Heart right ventricle (tissue), 16 donors: ENCODE measurements at places on chromosomes 2 and 18.

GRCh38 chr2:196213252-196213980 is 42.0 kb upstream of the STK17B start:
- DNase-seq: no peak

DNA sequence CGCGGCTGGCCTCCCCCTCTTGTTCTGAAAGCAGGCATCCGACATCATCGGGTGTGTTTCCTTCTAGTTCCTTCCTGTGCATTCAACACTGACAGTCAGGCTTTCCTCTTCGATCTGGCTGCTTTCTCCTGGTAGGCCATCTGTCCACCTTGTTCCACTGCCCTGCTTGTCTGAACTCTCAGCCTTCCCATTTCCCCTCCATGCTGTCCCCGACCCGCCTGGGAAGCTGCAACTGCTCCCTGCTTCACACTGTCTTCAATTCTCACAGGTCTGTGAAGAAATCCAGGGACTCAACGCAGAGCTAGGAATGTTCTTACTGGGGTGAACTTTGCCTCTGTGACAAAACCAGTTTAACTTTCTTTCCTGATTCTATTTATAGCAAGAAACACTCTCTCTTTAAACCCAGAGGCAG is 43.0 kb downstream of the KIF3C start:
- DNase-seq: no peak

- no peak for DNase-seq
Observed at GRCh38 chr2:39942950-39943349, 163.9 kb upstream of the THUMPD2 start.

DNA sequence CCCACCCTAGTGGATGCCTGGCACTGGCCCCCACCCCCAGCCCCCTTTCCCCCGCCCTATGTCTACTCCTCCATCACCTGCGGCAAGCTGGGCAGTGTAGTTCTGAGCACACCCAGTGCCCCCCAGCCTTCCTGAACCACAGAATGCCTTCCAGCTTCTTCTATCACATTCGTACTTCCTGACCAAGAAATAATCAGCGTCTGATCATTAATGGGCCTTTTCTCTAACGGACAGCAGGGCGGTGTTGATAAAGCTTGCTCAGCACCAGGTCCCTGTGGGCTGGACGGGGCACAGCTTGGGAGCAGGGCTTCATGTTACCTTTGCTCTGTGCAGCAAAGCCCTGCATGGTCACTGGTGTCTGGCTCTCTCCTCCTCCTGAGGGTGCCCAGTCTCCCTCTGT is 15.4 kb downstream of the UXS1 start:
- DNase-seq: no peak

DNA sequence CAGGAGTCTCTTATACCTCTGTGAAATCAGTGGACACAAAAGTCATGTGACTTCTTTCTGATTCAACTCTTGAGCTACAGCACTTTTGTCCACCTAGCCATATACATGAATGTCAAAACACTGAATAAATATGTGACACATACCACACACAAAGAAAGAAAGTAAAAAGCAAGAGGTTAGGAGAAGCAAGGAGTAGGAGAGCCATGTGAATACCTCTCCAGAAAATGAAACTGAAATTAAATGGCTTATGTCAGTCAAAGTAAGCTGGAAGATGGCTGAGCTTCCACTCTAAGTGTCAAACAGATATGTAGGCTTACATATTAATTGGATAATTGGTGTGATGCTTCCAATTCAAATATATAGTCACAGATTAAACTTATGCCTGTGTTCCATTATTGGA is 1050.5 kb downstream of the BCL11A start:
- DNase-seq: no peak

- DNase-seq: no peak
Observed at GRCh38 chr2:168683996-168684395, 118.4 kb upstream of the NOSTRIN start.

- DNase-seq: no peak
Observed at GRCh38 chr2:20930928-20931327, 108.0 kb upstream of the LDAH start.

DNA sequence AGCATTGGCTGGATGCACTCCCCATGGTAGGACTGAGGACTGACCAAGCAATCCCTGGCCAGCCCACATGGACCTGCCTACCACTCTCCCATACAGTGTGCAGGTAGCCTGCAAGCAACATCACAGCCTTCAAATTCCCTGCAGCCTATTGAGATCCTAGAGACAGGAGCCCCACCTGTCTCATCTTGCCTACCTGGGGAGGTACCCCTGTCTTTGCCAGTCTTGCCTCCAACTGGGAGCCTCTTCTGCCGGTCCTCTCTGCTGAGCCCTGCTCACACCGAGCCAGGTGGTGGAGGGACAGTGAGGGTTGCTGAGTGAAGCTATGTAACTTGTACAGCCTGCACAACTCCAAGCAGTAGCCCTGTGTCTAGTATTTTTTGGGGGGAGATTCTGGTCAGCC is 29.9 kb downstream of the TTC32 start:
- no peak for DNase-seq

DNA sequence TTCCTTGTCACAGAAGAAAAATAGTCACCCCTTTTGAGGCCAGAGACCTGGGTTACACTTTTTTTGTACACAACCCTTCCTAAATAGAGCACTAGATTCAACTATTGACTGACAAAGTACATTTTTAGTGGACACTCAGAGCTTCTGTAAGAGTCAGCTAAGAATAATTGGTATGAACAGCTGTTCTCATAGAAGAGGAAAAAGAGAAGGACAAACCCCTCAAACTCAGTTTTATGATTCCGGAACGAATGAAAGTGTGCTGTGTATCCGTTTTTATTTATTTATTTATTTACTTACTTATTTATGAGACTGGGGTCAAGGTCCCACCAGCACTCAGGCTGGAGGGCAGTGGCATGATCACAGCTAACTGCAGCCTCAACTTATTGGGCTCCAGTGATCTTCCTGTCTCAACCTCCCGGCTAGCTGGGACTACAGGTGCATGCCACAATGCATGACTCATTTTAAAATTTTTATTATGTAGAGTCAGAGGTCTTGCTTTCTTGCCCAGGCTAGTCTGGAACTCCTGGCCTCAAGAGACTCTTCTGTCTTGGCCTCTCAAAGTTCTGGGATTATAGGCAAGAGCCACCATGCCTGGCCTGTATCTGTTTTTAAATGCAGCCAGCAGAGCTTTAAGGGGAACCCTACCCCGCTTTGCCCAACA is 36.0 kb upstream of the FZD5 start:
- DNase-seq: no peak

GRCh38 chr18:31039426-31039825 is 3.1 kb downstream of the DSC3 start:
- no peak for DNase-seq

DNA sequence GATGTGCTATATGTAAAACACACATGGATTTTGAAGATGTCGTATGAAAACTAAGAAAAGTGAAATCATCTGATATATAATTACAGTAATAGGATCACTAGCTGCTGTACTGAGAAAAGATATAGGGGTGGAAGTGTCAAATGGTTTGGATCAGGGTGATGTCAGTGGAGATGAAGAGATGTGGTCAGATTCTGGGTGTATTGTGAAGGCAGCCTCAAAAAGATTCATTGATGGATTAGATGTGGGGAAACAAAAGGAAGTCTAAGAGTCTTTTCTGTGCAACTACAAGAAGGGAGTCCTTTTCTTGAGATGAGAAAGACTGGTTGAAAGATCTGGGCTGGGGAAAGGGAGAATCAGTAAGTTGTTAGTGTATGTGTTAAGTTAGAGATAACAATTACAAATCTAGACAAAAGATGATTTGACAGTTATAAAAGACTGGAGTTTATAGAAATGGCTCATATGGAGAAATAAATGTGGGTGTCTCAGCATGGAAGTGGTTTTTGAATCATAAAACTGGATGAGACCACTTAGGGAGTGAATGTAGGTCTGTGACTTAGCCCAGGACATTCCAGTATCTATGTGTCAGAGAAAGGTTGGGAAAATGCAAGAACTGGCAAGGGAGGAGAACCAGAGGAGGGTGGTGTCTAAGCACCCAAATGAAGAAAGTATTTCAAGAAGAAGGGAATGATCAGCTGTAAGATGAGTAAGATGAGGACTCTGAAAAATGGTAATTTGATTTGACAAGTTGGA is 347.4 kb downstream of the PARD3B start:
- DNase-seq: no peak

- DNase-seq: no peak
Observed at GRCh38 chr2:201915446-201915845, 109.1 kb downstream of the CDK15 start.

DNA sequence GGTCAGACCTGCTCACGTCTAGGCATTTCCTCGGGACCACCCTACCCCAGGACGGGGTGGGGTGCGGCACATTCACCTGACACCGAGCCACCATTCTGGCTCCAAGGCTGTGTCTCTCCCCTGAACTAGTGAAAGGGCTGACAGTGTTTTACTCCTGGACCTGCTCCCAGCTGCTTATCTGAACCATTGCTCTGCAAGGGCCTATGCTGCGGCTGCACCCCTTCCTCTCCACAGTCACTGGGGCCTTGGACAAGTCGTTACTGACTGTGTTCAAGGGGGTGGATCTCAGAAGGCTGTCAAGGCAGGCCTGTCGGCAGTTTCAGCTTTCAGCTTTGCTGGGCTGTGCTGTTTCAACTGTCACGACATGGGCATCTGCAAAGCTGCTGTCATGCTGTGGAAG is 11.7 kb downstream of the CREG2 start:
- DNase-seq: no peak

DNA sequence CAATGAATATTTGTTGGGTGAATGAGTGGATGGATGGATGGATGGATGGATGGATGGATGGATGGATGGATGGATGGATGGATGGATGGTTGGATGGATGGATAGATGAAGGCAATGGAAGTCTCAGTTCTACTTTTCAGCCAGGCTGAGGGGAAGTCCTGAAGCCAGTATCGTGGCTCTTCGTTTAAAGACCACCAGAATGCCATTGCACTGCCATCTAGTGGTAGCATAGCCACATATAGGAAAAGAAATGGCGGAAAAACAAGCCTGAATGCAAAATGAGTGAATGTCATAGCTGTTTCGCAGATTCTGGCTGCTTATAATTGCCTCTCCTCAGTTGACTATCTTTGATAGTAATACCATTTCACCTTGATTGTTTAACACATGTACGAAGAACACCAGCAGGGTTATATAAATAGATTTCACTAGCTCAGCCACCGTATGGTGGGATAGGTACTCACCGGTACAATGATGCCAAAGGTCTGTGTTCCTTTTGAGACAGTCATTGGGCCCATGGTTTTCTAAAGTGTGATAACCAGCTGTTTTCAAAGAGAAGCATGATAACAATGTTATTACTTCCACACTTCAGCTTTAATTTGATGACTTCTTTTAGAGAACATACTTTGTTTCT is 62.3 kb upstream of the GREB1L start:
- no peak for DNase-seq

GRCh38 chr2:111707700-111708099 is 176.3 kb downstream of the ANAPC1 start:
- DNase-seq: no peak

DNA sequence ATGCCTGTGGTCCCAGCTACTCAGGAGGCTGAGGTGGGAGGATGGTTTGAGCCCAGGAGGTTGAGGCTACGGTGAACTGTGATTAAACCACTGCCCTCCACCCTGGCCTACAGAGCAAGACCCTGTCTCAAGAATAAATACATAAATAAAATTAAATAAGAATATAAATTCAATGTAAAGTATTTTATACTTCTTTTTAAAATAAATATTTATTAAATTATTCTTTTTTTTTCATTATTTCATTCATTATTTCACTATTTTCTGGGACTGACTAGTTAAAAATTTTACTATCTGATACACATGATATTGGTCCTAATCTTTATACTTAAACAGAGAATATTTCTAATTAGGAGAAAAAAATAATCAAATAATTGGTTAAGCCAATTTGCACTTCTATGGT is 917.6 kb downstream of the ERBB4 start:
- DNase-seq: no peak

- DNase-seq: no peak
Observed at GRCh38 chr2:223952280-223952968, 4.8 kb upstream of the MRPL44 start.

- no peak for DNase-seq
Observed at GRCh38 chr18:60024857-60025256, 125.1 kb downstream of the PMAIP1 start.

GRCh38 chr2:63424329-63425078 is 163.8 kb downstream of the WDPCP start:
- DNase-seq: no peak

DNA sequence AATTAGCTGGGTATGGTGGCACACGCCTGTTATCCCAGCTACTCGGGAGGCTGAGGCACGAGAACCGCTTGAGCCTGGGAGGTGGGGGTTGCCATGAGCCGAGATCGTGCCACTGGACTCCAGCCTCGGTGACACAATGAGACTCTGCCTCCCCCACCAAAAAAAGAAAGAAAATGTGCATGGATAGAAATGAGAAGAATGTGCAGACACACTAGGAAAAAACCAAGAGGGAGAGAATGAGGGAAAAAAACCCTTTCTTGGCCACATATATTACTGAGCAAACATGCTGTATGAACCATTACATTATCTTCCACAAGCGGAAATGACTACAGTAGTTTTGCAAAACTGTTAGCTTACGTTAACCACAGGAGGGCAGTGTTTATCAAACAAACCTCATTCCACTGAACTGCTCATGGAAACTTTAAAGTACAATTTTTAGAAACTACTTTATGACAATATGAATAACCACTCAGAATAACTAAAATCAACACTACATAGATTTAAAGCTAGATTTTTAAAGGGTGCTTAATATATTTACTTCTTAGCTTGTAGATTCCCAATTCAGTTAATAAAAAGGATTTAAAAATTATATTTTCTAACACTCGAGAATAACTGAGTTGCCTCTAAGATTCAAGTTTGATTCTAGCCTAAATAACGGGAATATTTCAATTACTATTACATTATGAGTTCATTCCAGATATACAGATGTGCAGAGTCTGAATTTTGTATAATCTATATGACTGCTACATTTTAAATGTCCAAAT is 26.4 kb downstream of the ASXL2 start:
- DNase-seq: peak; percentile 34

- peak; percentile 4 for DNase-seq
Observed at GRCh38 chr2:238113611-238114010, 13.5 kb downstream of the ESPNL start.

- DNase-seq: no peak
Observed at GRCh38 chr18:50659091-50660003, 99.5 kb downstream of the MAPK4 start.

GRCh38 chr2:178707476-178707875 is 99.7 kb downstream of the TTN start:
- no peak for DNase-seq

- no peak for DNase-seq
Observed at GRCh38 chr2:11450791-11451190, 15.2 kb downstream of the E2F6 start.

- DNase-seq: no peak
Observed at GRCh38 chr2:181163139-181163538, 182.7 kb downstream of the UBE2E3 start.

- no peak for DNase-seq
Observed at GRCh38 chr2:19807866-19808265, 93.9 kb downstream of the TTC32 start.

DNA sequence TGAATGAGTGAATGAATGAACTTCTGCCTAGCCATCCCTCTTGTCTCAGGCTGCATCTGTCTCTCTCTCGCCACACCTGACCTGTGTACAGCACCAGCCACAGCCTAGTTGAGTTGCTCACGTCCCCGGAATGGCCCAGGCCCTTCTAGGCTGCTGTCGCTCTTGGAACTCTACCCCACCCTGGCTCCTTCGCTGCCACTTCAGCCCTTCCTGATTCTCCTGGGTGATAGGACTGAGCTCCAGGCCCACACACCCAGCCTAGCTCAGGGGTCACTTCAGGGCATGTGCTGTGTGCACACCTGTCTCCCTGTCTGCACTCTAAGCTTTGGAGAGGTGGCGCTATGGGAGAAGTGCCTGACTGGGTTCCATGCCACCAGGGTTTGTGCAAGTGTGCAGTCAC is 236.6 kb downstream of the GLI2 start:
- DNase-seq: no peak
